HS-27A (cell line): ENCODE measurements at places on chromosomes 5 and 9.

DNA sequence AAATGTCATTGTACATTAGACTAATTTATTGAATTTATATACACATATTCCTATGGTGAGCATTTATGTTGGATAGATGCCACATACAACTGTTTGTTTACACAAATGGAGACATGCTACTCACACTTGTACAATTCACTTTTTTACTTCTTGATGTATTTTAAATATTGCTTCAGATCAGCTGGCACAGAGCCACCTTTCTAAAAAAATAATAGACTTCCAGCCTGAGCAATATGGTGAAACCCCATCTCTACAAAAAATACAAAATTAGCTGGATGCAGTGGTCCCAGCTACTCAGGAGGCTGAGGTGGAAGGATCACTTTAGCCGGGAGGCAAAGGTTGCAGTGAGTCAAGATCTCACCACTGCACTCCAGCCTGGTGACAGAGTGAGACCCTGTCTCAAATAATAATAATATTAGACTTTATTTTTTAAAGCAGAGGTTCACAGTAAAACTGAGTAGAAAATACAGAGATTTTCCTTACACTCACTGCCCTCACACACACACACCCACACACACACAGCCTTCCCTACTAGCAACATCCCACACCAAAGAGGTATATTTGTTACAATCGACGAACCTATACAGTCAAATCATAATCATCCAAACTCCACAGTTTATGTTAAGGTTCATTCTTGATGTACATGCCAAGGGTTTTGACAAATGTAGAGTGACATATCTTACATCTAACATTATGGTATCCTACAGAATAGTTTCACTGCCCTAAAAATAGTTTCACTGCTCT is 16.5 kb upstream of the ADRB2 start:
- no peak for DNase-seq

DNA sequence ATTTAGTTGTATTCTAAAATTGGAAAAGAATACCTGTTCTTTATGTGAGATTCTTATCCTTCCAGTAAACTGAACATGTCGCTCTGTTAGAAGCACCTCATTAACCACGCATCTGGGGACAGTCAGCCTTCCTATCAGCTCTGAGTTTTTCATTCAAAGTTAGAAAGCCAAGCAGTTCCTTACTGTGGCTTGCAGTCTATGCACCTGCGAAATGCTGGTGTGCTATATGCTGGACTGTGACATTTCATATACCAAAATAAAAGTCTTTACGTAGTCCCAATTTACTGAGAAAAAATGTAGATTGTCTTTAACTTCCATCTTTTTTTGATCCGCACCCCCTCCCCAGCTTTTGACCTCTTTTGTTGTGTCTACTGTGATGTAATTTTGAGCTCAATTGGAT is 4.3 kb downstream of the ANP32B start:
- no peak for DNase-seq

GRCh38 chr5:104635227-104635626 is 1072.6 kb upstream of the NUDT12 start:
- DNase-seq = no peak

DNA sequence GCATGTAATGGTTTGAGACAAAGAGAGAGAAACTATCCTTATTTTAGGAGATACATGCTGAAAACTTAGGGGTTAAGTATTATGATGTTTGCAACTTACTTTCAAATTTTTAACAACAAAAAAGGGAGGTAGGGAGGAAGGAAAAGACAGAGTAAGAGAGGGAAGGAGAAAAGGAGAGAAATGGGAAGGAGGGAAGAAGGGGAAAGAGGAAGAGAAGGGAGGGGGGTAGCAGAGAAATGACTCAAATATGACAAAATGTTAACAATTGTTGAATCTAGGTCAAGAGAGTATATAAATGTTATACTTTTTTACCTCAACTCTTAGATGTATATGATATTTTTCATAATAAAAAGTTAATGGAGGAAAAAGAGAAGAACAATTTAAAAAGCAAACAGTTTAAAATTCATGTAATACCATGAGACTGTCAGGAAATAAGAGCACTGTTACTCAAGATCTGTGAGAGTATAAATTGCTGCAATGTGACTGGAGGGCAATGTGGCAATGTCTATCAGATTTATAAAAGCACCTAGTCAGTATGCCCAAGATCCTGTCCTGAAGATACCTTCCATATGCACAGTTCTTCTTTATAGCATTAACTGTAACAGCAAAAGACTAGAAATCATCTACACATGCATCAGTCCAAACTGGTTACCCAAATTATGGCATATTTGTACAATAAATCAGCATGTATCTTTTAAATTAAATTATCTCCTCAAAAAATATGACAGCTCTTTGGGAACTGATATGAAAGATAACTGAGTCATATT is 16.3 kb downstream of the FBXW11 start:
- DNase-seq = no peak

- no peak for DNase-seq
These were observed 40.0 kb downstream of the DAPK1 start for GRCh38 chr9:87537625-87538024.

DNA sequence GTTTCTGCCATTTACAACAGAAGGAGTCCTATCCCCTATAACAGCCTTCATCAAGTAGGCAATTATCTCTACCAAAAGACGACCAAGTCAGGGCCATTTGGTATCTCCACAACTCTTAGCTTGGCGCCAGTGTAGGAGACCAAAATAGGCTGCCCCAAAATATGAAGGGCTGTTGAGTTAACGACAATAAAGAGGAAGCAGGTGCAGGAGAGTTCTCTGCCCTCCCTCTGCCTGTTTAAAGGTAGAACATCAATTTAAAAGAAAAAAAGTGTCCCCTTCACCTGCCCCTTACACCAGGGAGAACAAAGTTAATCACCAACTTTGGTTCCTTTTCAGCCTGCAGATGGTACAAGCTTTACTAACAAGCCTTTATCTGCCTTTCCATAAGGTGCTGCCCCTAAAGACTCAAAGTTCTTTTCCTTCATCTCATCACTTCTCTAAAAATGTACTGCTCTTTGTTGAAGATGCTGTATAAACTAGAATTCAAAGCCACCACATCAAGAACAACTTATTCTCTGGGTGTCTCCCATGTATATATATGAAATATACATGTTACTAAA is 33.3 kb downstream of the PPP1R2B start:
- DNase-seq = no peak

GRCh38 chr5:127440831-127441230 is 76.6 kb upstream of the PRRC1 start:
- DNase-seq = no peak

DNA sequence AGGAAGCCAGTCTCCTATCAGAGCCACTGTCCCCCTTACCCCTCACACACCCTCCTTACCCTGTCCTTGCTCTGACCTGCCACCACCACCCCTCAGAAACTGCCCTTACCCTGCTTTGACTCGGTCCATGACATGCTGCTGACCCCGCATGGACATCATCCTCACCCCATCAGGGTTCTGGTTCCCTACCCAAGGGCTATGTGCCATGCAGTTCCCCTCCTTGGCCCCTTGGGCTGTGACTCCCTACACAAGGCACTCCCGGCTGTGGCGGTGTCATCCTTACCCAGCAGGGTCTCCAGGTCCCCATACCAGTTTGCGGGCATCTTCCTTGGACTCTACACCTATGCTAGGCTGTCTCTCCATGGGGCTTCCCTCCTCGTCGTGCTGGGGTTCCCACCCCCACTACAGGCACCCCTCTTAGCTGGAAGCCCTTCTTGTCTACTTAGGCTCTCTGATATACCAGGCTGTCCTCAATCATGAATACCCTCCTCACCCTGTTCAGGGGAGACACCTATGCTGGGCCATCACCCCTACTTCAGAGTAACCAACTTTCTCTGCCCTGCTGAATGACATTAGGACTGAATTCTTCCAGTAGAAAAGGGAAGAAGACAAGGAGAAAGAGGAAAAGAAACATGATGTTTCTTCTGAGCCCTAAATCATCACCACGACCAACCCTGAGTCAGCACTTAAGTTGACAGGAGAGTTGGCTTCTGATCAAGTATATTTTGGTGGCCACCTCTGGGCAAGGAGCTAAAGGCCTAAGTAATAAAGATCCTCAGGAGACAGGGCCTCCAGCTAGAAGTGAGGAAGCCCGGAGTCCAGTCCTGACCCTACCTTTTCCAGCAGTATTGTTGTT is 115.2 kb downstream of the GCNT1 start:
- DNase-seq = no peak

DNA sequence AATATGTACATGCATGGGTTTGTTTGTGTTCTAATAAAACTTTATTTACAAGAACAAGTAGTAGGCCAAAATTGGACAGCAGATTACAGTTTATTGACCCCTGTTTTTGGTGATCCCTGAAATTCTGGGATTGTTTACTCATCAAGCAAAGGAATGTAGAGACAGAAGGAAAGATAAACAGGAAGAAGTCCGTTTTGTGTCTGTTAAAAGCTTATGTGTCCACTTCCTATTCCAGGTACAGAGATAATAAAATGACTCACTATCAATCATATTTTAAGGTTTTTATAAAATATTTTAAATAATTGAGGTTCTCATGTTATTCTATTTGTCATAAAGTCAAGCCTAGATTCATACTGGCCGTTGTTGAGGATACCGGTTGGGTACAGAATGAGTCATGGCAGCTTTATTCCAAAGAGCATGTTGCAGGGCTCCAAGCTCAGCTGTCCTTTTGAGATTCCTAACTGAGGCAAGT is 214.9 kb upstream of the DAB2 start:
- peak; percentile 76 for DNase-seq

GRCh38 chr9:89617978-89618377 is 13.2 kb downstream of the GADD45G start:
- no peak for DNase-seq

DNA sequence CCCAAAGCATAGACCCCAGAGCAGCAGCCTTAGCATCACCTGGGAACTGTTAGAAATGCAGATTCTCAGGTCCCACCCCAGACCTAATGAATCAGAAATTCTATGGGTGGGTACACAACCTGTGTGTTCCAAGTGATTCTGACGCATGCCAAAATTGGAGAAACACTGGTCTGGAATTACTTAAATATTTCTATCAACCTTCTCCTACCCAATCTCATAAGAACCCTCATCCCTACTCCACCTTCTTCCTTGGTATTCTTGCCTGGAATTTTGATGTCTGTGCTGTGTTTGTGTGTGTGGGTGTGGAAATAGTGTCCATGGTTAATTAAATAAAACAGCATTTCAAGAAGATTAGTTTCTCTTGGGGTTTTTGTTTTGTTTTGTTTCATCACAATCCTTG is 111.8 kb downstream of the CEMIP2 start:
- DNase-seq = no peak

DNA sequence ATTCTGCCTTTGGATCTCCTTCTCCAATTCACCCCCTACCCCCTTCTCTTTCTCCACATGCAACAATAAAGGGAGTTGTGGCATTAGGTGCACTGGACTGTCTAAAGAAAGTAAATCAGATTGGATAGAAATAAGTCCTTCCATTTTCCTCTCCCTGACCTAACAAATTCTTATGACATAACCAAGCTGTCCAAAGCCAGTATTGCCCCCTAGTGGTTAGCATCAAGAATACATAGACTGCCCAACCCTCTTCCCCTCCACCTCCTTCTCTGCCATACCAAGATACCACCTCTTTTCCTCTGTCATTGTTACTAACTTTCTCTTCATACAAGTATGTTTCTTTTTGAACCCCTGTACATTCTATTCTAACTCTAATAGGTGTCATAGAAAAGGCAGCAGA is 45.7 kb downstream of the PPARGC1B start:
- no peak for DNase-seq

GRCh38 chr9:90455316-90455715 is 187.3 kb downstream of the DIRAS2 start:
- no peak for DNase-seq

GRCh38 chr5:127804886-127805426 is 101.8 kb downstream of the CCDC192 start:
- DNase-seq = no peak

DNA sequence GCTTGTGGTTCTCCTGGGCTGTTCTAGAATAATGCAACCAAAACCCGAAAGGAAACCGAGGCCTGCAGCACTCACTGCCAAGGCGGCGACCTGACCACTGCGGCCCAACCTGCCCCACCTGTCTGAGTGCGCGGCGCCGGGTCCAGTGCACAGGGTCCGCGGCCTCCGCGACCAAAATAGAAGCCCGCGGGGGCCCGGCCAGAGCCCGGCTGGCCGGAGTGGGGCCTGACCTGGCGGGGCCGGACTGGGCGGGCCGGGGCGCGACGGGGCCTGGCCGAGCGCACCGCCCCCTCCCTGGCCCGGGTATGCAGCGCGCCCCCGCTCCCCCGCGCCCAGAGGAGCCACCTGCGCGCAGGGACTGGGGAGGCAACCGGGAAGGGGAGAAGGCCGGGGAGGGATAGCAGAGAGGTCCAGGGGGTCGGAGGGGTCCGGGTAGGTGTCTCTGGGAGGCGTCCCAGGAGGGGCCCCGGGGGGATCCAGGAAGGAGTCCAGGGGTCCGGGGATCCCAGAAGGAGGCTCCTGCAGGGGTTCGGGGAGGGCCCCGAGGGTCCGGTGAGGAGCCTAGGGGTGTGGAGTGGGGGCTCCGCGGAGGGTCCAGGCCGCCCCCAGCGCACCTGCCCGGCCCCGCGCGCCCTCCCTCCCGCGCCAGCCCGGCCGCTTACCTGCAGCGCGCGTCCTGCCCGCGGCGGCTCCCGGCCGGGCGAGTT is 503 bp downstream of the SEMA4D start:
- no peak for DNase-seq

DNA sequence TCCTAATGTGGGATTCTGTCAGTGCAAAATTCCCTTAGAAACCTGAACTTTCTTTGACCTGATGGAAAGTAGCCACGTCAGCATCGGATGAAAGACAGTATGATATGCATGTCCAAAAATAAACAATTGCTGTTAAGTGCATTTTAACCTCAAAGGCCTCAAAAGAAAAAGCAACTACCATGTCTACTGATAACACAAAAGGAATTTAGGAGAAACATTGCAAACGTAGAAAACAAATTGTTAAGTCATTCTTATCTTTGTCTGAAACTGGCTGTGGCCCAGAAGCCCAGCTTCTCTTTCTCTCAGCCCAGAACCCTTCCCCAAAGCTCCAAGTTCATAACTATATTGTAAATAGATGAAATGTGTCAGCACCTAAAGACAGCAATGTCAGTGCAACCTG is 11.1 kb upstream of the LHFPL2 start:
- no peak for DNase-seq

DNA sequence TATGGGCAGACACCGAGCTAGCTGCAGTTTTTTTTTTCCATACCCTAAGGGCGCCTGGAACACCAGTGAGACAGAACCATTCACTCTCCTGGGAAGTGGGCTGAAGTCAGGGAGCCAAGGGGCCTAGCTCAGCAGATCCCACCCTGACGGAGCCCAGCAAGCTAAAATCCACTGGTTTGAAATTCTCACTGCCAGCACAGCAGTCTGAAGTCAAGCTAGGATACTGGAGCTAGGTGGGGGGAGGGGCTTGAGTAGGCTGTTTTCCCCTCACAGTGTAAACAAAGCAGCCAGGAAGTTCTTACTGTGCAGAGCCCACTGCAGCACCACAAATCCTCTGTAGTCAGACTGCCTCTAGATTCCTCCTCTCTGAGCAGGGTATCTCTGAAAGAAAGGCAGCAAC is 151.7 kb upstream of the HCN1 start:
- DNase-seq = no peak
